ENCODE measurements at places on chromosomes 12 and 14.

DNA sequence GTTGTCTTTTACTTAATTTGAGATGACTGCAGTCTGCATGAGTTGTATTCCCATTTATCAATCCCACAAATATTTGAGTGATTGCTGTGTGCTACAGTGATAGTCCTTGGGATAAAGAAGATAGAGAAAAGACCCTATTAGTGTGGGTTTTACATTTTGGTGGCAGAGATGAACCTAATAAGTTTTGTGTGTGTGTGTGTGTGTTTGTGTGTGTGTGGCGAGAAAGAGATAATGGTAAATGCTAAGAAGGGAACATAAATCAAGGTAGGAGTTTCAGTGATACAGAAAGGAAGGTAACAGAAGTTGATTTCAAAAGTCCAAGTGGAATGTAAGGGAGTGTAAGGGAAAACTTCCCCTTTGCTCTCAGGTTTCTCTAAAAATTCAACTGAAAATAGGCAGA is 2.6 kb upstream of the DDX55 start:
- DNase-seq: no peak

DNA sequence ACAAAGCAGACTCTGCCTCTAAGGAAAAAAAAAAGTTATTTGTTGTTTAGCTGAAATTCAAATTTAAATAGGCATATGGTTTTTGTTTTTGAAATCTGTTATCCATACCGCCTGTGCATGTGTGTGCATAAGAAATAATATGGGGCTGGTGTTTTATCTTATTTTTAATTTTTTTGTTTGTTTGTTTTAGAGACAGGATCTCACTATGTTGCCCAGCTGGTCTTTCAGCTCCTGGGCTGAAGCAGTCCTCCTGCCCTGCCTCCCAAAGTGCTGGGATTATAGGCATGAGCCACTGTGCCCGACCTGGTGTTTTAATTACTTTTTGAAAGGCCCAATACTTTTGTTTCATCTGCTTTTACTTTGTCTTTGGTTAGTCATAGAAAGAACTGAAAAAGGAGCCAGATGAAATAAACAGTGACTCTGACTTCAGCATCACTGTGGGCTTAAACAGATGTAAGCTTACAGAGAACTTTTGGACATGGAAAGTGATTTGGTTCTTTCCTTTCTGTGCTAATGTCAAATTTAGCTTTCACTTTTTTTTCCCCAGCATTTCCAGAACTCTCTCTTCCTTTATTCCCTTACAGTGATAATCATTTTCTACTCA is 37.2 kb downstream of the SUPT16H start:
- no peak for DNase-seq

- no peak for DNase-seq
Measured at GRCh38 chr14:97640031-97640430, 842.8 kb downstream of the VRK1 start.

DNA sequence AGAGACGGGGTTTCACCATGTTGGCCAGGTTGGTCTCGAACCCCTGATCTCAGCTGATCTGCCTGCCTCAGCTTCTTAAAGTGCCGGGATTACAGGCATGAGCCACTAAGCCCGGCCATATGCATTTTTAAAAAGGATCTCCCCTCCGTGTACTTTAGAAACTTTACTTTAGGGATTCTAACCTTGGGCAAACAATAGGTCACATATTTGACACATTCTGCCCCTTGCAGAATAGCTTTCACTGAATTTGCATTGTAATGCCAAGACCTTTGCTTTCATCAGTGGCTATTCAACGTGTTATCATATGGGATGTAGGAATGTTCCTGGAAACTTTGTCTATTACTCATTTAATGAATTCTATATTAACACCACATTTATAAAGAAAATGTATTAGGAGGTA is 11.4 kb upstream of the ANKS1B start:
- DNase-seq: no peak

DNA sequence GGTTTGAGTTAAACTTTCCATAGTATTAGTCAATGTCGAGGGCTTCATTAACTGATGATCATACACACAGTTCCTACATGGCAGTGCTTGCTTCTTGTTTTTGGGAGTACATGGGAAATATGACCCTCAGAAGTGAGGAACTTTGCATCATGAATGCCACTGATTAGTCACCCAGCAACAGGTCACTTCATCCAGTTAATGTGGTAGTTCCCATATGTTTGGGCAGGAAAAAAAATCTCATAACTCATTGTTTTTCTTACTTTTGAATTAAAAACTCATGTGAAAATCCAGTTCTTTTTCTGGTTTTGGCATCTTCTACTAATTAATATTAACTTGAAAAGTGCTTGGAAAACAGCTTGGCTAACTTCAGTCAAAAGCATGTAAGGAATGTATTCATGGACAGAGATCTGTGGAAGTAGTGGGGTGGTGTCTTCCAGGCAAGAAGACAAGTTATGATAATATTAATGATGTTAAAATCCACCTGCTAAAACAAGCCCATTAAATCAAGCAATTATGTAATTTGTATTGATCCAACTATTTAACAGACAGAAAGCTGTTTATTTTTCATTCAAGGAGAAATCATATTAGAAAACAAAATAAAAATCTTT is 309.1 kb upstream of the NAV3 start:
- no peak for DNase-seq

DNA sequence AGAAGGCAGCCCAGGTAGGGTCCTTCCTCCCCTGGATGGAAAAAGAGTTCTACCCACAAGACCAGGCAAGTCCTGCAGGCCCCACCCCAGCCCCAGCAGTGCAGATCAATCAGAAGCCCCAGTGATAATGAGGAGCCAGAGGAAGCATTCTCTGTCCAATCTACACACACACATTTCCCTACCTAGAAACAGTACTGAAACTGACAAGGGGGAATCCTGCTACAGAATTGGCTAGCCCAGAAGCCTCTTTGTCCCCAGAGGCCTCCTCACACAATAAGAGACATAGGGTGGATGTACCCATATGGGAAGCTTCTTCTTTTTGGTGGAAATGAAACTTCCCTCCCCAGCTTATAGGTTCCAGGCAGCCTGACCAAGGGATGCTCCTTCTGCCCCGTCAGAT is 9.9 kb downstream of the FSCB start:
- no peak for DNase-seq

DNA sequence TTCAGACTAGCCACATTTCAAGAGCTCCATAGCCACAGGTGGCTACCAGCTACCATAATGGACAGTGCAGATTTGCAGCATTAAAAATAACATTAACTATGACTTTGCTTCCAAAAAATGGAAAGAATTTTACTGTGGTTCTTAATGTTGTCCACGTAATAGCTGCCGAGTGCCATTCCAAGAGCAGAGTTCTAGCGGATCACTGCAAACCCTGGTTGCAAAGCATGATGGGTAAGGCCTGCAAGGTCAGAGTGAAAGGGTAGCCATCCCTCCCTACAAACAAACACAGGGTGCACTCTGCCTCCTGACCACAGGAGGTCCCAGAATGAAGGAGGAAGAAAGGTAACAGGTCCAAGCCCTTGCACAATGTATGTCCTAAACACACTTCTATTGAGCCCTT is 157.6 kb downstream of the DPF3 start:
- no peak for DNase-seq

- no peak for DNase-seq
Measured at GRCh38 chr14:36317650-36318049, 2.8 kb downstream of the MBIP start.

GRCh38 chr14:90019824-90020523 is 41.8 kb upstream of the KCNK13 start:
- no peak for DNase-seq

DNA sequence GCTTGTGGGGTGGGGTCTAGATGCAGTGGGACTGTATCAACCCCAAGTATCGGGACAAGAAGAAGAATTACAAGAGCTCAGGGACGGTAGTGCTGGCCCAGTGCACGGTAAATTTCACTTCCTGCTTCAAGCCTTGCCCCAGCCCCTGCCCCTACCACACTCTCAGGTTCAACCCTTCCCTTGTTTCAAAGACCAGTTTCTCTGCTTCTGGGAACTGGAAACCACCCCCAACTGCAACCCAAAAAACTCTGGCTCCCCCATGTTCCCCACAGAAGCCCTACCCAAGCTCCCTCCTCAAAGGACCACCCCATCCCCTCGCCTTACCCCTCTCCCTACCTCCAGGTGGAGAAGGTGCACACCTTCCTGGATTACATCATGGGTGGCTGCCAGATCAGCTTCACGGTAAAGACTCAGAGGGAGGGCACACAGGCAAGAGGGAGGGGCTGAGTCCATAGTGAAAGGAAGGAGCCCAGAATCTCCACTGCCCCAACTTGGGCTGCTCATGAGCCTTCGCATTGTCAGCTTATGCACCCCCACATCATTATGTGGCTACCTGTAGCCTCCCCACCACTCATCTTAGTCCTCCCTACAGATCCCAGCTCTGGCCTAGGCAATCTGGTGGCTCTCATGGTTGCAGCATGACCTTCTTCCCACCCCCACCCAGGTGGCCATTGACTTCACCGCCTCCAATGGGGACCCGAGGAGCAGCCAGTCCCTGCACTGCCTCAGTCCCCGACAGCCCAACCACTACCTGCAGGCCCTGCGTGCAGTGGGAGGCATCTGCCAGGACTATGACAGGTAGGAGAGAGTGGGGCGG is 4.3 kb downstream of the CPNE6 start:
- DNase-seq: no peak

DNA sequence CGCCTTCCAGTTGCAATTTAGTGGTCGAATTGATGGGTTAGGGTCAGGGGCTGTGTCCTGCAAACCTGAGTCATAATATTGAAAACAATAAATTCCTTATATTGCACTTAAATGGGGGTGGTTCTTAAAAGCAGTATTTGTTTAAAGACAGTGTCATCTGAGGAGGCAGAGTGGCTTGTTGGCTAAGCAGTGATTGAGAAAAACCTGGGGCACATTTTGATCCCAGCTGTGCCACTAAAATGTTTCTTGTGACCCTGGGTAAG is 48.4 kb downstream of the FBXW8 start:
- DNase-seq: no peak
